ENCODE measurements at places on chromosomes 16 and 17. TPM values are rescaled to one million over a fixed set of nuclear protein-coding genes. Genes with fewer than 3 reads are reported as not detected.

P2RX1 gene
- not detected for total RNA-seq

KRTAP1-5 gene
- not detected for total RNA-seq

C16orf86 gene
- total RNA-seq: 3.8 TPM

KCNH6 gene
- total RNA-seq: not detected

FSCN2 gene
- total RNA-seq: 0.33 TPM

SLC5A11 gene
- not detected for total RNA-seq

PRRT2 gene
- 1.3 TPM for total RNA-seq

NT5M gene
- total RNA-seq: 7.6 TPM

TRAF4 gene
- 45.1 TPM for total RNA-seq

TLCD2 gene
- 0.07 TPM for total RNA-seq

KRT9 gene
- not detected for total RNA-seq

CACNG5 gene
- not detected for total RNA-seq

TAT gene
- total RNA-seq: not detected

KRT12 gene
- total RNA-seq: not detected

STH gene
- not detected for total RNA-seq

SCNN1B gene
- total RNA-seq: not detected

NDE1 gene
- total RNA-seq: 147 TPM

TMED6 gene
- total RNA-seq: 1.3 TPM

ATP1B2 gene
- not detected for total RNA-seq

PRAC1 gene
- not detected for total RNA-seq

GPR139 gene
- not detected for total RNA-seq

NKD1 gene
- 1.3 TPM for total RNA-seq

FBXL16 gene
- 14.3 TPM for total RNA-seq

EMC8 gene
- total RNA-seq: 27.6 TPM

ZNF423 gene
- total RNA-seq: not detected

NECAB2 gene
- not detected for total RNA-seq

SPEM3 gene
- total RNA-seq: not detected

CD300C gene
- 0.57 TPM for total RNA-seq

SMIM22 gene
- total RNA-seq: not detected

Measured in activated CD4-positive, alpha-beta T cell treated with anti-CD3 and anti-CD28 coated beads, Interleukin-2, amount 10 ng/mL, durations not matched to agents 7 days and 5 days (primary cell).